ENCODE measurements at places on chromosomes 5 and 9. TPM values are rescaled to one million over a fixed set of nuclear protein-coding genes. Genes with fewer than 3 reads are reported as not detected.

Gene AK1
- total RNA-seq, result 46.7 TPM

Gene OR1J2
- total RNA-seq, result not detected

Gene NOXA1
- total RNA-seq, result 6.7 TPM

DNA sequence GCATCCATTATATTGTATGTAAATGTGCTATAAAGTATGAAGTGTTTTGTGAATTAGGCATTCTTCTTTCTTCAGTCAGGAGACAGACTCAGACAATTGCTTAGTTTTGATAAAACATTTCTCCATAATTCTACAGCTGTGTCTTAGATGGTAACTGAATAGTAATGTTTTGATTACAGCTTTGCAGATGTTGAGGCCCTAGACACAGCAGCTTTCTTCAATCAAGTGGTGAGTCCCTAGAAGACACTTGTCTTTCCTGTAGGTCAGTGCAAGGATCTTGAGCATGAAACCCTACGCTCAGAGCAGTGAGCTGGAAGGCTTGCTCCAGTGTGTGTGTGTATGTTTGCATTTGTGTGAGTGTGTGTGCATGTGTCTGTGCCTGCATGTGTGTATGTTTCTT is 46.8 kb upstream of the CD180 start:
- no peaks in the 10 kb centered on the region for H3K36me3 ChIP-seq
- no peak for DNase-seq
- H3K4me3 ChIP-seq, result no peak overlapping the region
- no peak overlapping the region for H3K27ac ChIP-seq
- no peaks in the 10 kb centered on the region for H3K27me3 ChIP-seq

DNA sequence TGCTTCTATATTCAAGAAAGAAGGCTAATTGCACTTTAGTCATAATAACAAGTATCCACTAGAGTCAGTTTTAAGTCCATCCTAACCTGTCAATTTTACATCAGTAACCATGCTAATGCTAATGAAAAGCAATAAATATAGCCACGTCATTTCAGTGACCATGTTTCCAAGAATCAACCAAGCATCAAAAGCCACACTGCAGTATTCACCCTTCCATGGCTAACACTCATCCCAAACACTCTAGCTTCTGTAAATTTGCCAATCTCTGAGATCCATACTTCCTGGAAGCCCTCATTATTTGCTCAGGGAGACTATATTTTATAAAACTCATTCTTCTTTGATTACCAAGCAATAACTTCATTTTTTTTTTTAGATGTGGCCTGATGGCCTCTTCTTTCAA is 712.0 kb downstream of the CETN3 start:
- H3K4me3 ChIP-seq, result no peak overlapping the region
- H3K27ac ChIP-seq, result no peak overlapping the region
- no peaks in the 10 kb centered on the region for H3K27me3 ChIP-seq
- no peak for DNase-seq
- H3K4me1 ChIP-seq, result no peaks in the 10 kb centered on the region

- no peak overlapping the region for H3K4me3 ChIP-seq
- H3K4me1 ChIP-seq, result peaks cover 2% of the 10 kb centered on the region
- no peak overlapping the region for H3K27ac ChIP-seq
- H3K36me3 ChIP-seq, result peaks cover 60% of the 10 kb centered on the region
- no peaks in the 10 kb centered on the region for H3K27me3 ChIP-seq
Measured at GRCh38 chr9:113541019-113541900, 77.7 kb downstream of the RGS3 start.

DNA sequence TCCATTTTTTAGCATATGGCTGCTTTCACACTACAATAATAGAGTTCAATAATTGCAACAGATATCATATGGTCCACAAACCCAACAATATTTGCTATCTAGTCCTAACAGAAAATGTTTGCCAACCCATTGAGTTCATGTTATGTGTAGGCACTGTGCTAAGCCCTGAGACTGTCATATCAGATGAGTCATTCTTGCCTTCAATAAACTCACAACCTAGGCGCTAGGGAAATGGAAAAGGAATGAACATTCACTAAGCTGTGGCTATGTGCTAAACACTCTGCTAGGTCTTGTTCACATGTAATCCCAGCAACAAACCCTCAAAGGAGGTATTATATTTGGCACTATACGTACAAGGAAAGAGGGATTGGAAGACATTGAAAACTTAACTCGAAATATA is 8.4 kb upstream of the TIMD4 start:
- DNase-seq, result no peak
- H3K4me1 ChIP-seq, result no peaks in the 10 kb centered on the region
- no peak overlapping the region for H3K27ac ChIP-seq
- H3K36me3 ChIP-seq, result no peaks in the 10 kb centered on the region
- no peak overlapping the region for H3K4me3 ChIP-seq

DNA sequence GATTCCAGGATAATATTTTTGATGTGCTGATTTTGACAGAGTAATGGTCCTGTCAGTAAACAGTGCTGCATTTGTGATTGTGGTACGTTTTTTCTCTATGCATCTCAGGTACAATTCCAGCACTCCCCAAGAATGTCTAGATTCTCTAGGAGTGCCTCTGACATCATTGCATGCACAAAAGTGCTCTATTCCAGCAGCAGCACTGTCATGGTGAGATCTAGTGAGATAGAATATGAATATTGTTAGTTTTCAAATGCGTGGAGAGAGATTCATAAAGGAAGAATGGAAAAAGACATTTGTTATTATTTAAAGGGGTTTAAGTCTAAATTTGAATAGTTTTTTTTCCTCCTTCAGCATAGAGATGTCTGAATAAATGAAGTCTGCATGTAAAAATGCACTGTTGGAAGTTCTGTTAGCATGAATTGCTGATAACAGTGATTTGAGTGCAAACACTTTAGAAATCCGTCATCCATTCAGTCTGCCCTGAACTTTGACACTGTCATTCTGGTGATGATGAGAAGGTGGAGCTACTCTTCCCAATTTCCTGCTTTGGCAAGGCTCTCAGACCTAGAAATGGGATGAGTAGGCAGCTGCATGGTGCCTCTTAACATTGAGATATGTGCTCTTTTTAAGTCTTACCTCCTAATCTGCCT is 84.6 kb downstream of the GAPVD1 start:
- H3K36me3 ChIP-seq, result peaks cover 88% of the 10 kb centered on the region
- no peaks in the 10 kb centered on the region for H3K4me1 ChIP-seq
- no peak overlapping the region for H3K4me3 ChIP-seq
- DNase-seq, result no peak
- no peaks in the 10 kb centered on the region for H3K27me3 ChIP-seq
- no peak overlapping the region for H3K27ac ChIP-seq

DNA sequence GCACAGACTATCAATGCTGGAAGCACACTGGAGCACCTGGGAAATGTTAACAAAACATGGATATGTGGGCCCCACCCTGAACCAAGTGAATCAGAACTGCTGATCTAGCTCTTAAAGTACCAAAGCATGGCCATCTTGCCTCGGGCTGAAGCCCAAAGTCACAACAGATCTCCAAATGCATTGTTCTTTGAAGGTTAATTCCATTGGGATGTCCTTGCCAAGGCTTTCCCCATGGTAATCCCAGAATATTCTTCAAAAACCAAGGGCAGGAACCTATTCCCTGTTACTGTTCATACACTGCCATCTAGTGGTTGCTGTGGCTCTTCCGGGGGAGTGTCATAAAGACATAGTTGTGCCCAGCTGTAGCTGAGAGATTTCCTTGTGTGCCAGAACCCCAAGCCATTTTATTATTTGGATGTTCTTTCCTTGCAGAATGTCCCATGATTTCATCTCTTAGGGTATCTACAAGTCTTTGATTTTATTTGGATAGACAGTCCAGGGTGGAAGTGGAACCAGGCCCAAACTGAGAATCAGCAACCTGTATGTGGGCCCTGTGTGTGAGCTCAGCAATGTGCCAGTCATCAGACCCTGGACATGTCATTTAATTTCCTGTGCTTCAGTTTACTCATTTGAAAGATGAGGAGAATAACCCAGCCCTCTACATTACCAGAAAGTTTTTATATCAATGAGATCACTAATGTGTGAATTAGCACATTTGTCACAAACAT is 290.0 kb downstream of the ACTL7B start:
- no peaks in the 10 kb centered on the region for H3K27me3 ChIP-seq
- H3K36me3 ChIP-seq, result no peaks in the 10 kb centered on the region
- H3K4me1 ChIP-seq, result no peaks in the 10 kb centered on the region
- no peak overlapping the region for H3K4me3 ChIP-seq
- no peak overlapping the region for H3K27ac ChIP-seq
- no peak for DNase-seq
